ENCODE measurements at places on chromosomes 13 and 19.

DNA sequence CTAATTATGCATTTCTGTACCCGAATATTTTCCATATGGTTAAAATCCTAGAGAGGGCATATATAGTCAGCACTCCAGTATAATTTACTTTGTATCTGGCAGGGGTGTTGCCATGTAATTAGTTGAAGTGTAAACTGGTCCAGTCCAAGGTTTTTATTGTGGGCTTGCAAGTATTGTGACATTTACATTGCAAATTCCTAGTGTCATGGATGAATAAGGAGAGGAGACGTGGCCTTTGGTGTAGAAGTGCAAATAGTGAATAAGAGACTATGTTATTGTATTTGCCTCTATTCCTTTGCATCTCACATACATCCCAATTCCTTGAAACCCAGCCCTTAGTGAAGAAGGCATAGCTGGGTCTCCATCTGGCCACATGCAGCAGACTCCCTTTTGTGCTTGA lies 330.6 kb downstream of the ATP8A2 start:
- no peak for DNase-seq

GRCh38 chr13:104485571-104485970 lies 1419.4 kb upstream of the SLC10A2 start:
- DNase-seq = no peak

DNA sequence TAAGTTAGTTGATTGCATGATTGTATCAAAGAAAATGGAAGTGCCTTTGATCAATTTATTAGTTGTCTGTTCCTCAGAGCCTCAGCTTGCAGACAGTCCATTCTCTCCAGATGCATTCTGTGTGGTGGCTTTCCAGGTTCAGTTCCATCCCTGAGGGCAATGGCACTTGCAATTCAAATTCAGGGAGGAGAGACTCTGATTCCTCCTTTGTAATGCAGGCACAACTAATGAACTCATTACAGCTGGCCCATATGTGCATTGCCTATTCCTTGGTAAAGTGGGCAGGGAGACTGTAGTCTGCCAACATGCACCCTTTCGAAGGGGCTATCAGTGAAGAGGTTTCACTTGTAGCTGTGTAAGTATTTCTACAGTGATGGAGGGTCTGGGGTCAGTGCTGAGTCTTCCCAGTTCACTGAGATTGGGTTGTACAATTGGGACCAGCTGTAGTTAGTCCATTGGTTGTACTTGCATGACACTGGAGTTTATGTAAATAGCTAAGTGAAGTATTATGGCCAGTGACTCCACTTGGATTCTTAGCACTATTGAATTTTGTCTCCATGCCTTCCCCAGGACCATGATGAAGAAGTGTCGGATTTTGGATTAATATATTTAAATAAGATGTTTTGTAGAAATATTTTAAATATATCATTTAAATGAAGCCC lies 401.7 kb downstream of the GPC6 start:
- no peak for DNase-seq

GRCh38 chr19:46191972-46192371 lies 37.6 kb upstream of the IGFL1 start:
- no peak for DNase-seq
